Colonic mucosa (tissue), 4 donors: ENCODE measurements at places on chromosomes 5 and 9.

- DNase-seq = no peak
Observed at GRCh38 chr9:92978345-92978875, 31.1 kb downstream of the FGD3 start.

DNA sequence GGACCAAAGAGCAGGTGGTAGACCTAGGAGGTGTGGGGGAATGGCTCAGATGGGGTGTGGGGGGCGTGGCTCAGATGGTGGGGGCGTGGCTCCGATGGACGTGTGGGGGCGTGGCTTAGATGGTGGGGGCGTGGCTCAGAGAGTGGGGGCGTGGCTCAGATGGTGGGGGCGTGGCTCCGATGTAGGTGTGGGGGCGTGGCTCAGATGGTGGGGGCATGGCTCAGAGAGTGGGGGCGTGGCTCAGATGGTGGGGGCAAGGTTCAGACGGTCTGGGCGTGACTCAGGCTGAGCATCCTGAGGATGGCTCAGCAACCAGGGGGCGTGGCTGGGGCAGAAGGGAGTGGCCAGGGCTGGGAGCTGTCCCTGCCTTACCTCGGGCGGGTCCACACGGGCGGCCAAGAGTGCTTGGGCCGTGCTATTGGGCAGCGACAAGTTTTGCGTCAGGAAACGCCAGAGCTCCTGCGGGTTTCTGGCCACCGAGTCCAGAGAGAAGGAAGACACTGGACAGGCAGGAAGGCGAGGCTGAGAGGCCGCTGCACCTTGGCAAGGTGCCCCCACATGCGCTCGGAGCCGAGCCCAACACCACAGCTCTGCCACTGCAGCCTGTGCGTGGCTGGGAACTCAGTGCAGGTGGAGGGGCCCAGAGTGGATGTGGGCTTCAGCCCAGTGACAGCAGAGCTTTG is 5.9 kb downstream of the ABCA2 start:
- peak; percentile 98 for DNase-seq

DNA sequence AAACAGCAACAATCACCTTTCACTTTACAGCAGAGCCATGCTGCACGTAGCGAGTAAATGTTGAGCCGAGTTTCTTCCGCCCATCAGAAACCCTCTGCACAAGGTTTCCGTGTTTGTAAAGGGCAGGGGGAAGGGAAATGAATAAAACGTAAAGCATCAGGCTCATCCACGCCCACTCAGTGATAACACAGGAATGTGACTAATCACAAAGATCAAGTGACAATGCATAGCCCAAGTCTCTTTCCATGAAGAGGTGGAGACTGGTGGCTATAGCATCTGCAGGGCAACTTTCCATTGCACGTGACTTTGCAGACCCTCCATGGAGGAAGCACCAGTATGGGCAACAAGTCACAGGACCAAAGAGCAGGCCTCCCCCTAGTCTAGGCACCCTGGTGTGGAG is 56.6 kb downstream of the CAMSAP1 start:
- DNase-seq = no peak

GRCh38 chr9:91515074-91515687 is 91.5 kb upstream of the NFIL3 start:
- DNase-seq = no peak

DNA sequence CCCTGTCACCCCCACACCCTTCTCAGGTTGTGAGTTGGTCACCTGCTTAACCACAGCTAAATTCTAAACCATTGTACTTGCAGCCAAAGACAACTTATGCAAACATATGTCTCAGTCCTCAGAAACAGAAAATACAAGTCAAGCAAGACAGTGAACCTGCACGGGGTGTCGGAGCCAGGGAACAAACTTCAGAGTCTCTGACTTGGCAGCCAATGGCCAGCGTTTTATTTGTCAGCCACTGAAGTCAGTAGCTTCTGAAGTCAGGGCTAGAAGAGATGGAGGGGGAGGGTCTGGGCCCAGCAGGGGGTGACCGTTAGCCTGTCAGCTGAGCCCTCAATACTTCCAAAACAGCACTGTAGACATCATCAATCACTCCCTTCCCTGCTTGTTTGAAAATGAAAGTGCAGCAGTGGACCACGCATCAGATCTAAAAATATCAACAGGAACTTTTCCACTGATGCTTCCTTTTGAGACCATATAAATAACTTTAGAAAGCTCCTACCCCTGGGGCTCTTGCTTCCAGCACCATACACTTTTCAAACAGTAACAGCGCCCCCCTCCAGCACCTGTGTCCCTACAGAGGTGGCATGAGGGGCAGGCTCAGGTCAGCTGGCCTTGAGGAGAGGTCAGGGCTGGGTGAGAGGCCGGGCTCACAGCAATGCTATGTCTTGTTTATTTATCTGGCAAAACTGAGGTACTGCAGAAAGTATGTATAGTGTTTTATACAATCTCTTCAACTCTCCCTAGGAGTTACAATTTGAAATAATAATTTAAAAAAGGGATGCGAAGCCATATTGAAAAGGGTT is 142.5 kb downstream of the ACER2 start:
- no peak for DNase-seq

- DNase-seq = no peak
Observed at GRCh38 chr5:102018279-102018678, 277.8 kb downstream of the SLCO4C1 start.

DNA sequence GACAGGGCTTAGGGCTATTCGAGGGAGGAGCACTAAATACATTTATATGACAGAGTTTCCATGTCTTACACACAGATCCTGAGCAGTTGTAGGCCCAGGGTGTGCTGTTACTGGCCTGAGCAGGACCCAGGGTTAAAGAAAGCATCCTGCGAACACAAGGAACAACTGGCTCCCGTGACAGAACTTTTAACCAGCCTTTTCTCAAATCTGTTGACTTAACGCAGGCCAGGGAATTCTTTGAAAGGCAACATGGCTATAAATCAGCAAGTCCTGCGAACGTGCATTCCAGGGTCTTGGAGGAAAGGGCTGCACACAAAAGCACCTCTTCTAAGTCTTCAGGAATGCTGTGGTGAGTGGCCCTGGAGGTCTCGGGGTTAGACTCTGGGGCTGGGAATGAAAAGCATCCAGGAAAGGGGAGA is 45.2 kb upstream of the ANKRD55 start:
- no peak for DNase-seq

DNA sequence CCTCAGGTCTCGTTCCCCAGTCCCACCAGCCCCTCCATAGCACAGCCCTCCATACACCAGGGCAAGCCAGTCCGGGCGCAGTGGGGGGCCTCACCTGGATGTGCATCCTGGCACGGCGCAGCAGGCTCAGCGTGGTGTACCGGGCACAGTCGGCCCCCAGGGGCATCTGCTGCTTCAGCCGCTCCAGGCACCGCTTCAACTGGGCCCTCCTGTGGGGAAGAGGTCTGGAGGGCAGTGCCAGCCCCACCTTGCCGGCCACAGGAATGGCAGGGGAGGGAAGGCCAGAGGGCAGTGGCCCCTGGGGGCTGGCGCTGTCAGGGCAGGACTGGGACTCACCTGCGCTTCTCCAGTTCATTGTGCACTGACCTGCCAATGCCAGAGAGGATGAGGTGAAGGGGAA is 1.4 kb downstream of the MXD3 start:
- DNase-seq = no peak

DNA sequence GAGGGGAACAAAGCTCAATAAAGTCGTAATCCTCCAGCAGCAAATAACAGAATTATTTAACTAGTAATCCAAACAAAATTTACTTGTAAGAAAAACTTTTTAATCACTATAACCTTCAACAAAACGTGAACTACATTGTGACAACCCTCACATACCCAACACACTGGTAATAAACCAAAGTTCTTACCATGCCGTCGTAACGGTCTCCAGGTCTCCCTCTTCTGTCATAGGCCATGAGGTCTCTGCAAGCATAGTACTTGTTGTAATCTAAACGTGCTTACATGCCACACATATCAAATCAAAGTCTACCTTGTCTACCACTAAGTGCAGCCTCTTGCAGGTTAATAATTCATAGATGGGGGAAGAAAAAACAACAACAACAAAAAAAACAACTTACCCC is 8.5 kb downstream of the HNRNPK start:
- DNase-seq = no peak

GRCh38 chr9:132210472-132211145 is 48.8 kb downstream of the NTNG2 start:
- no peak for DNase-seq

GRCh38 chr9:128293091-128293490 is 17.0 kb downstream of the SWI5 start:
- no peak for DNase-seq

- peak; percentile 88 for DNase-seq
Observed at GRCh38 chr5:178234750-178235587, 2.4 kb upstream of the PHYKPL start.

DNA sequence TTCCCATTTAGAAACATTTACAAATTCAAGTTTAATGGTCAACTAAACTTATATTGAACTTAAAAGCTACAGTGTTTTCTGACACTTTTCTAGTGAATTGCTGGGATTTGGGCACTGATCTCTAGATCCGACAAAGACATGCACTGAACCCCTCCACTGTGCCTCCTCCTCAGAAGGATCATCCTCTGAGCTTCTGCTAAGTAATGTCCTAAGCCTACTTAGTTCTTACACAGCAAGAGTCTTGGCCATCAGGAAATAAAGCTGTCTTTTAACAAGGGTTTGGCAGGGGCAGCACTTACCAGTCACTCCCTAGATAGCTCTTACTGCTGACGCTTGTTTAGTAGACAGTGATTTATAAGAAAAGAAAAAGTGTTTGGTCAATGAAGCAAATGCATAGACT is 50.5 kb downstream of the FAM81B start:
- no peak for DNase-seq

- no peak for DNase-seq
Observed at GRCh38 chr5:159338118-159338517, 7.8 kb upstream of the IL12B start.

DNA sequence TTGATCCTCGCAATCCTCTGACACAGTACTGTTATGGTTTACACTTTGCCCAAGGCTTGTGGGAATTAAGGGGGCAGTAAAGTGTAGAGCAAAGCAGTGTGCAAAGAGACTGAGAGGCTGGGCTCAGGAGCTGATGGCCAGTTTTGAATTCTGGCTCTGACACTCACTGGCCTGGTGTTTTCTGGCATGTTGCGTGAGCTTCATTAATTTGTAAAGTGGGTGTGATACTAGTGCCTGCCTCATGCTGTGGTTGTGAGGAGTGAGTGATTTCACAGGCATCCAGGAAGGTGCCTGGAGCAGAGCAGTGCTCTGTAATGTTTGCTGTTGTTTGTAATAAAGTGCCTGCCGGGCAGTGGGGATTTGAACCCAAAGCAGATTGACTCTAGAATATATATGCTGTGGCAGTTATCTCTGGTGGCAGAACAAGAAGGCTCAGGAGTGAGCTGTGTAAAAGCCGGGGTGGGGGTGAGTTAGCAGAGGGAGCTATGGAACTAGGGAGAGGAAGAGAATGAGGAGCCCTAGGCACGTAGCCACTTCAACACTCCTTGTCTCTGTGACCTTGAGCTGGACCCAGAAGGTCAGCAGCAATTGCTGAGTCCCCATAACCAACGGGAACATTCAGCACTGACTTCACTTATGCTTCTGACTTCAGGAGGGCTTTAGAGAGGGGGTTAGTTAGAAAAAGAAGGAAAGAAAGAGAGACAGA is 108.5 kb downstream of the DOCK2 start:
- no peak for DNase-seq

DNA sequence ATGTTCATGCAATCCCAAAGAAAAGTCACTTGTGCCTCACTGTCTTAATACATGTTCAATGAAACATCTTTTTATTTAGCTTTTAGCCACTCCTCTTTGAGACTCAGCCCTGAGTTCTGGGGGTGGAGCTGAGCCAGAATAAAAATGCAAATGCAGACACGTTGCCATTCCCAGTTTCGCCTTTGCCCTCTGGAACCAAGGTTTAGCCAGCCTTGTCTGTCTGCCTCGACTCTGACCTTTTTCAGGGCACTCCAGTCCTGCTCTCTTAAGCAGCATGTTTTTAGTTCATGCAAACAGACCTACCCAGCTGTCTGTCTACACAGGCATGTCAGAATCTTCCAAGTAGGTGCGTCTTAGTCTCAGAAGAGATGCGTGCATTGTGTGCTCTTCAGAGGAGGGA is 82.2 kb upstream of the RANBP3L start:
- DNase-seq = no peak

DNA sequence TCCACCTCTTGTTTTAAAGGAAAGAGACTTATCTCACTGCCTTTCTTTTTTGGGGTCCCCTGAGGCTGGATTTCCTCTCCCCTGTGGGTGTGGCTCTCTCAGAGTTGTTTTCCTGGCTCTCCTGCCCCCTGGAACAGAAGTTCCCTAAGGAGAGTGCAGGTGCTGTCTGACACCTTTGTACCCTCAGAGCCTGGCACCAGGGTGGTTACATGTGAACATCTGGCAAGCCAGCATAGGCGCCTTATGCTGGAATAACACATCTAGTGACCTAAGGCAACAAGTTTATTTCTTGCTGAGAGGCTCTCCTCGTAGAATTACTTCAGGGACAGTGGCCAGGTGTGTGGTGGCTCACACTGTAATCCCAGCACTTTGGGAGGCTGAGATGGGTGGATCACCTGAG is 172.9 kb upstream of the PTCH1 start:
- peak; percentile 46 for DNase-seq

- DNase-seq = no peak
Observed at GRCh38 chr5:124087752-124088151, 575.8 kb downstream of the CSNK1G3 start.

DNA sequence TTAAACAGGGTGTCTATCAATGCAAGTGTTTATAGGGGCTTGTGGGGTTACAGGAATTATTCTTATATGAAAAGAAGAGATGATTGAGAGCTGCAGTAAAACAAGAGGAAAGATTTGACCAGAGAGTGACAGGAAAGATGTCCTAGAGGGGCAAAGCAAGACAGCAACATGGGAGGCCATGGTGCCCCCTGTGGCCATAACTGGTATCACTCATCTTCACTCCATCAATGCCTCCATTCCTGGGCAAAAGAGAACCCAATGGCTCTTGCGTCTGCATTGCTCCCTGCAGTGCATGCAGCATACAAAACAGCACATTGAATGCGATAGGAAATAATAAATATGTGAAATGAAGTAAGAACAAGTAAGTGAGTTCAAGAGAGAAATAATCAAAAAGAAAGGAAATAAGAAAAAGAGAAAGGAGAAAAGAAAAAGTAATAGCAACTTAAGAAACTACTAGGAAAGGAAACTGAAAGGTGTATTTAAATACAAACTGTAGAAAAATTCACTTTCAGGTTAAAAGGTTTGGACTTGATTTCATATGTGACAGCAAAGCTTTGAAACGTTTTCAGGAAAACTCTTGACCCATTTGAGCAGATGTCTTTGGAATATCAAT is 206.6 kb downstream of the SEMA5A start:
- DNase-seq = no peak

- no peak for DNase-seq
Observed at GRCh38 chr9:12819436-12820185, 44.8 kb downstream of the LURAP1L start.

- DNase-seq = no peak
Observed at GRCh38 chr9:137988701-137989100, 111.1 kb downstream of the CACNA1B start.
